ENCODE measurements at places on chromosomes 16 and 17.

GRCh38 chr16:64311241-64311640, 810.6 kb downstream of the CDH11 start:
- DNase-seq = no peak

- no peak for DNase-seq
These were observed 249.6 kb upstream of the TNRC6C start for GRCh38 chr17:77708936-77709335.

DNA sequence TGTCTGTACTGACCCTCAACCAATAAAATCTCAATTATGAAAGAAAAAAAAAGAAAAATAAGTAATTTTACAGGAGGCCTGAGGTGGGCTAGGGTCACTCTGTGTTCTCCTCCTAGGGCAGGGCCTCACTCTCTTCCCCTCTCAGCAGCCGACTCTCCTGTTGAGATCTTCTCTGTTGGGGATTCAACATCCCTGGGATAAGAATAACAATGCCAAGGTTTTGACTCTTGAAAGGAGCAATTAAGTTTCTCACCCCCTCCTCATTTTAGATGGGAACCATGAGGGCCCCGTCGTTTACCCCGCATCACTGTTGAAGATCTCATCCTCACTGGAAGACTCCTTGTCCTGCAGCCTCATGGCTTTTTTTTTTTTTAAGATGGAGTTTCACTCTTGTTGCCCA, 21.5 kb upstream of the BRCA1 start:
- no peak for DNase-seq

DNA sequence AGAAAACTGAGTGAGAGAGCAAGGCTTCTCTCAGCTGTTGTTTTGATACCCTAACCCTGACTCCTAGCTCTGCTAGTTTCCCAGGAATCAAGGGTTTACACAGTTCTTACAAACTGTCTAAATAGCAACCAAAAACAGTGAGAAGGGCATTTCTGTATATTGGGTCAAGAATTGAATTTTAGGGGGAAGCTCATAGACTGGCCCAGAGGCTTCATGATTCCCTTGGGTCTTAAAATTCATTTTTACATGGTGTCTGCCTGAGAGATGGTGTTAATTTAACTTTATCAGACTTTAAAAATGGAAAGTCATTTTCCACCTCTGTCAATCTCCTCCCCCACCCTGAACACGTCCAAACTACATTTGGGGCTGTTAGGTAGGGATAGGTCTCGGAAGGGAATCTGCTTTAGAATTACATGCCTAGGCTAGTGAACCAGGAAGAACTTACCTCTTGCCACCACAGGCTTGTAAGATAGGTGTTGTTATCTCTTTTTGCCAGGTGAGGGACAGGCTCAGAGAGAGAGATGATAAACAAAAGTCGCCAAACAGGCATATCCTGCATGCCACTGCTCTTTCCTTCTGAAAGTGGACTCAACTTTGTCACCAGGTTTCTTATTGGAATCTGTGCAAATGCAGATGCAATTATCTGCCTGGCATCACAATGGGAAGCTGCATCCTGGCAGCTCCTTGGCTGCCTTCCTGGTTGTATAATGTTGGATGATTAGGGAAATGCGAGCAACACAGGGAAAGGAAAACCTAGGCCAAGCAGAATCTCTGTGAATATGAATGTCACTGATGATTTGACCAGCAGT, 3.1 kb downstream of the PHAF1 start:
- DNase-seq = no peak

GRCh38 chr17:60724647-60725046, 47.0 kb downstream of the BCAS3 start:
- DNase-seq = no peak

GRCh38 chr17:78341559-78342448, 18.1 kb downstream of the SOCS3 start:
- DNase-seq = no peak

Measured in stimulated activated CD4-positive, alpha-beta T cell treated with anti-CD3 and anti-CD28 coated beads, Interleukin-4, amount 100 ng/mL, for 48 hours (primary cell).